Karpas-422 (cell line): ENCODE measurements at places on chromosomes 11 and 22. TPM values are rescaled to one million over a fixed set of nuclear protein-coding genes. Genes with fewer than 3 reads are reported as not detected.

- DNase-seq, result no peak
- H3K4me3 ChIP-seq, result no peak overlapping the region
- H3K36me3 ChIP-seq, result no peaks in the 10 kb centered on the region
- no peaks in the 10 kb centered on the region for H3K27me3 ChIP-seq
- no peak overlapping the region for H3K27ac ChIP-seq
Measured at GRCh38 chr22:47705350-47705749, 942.9 kb downstream of the TBC1D22A start.

DNA sequence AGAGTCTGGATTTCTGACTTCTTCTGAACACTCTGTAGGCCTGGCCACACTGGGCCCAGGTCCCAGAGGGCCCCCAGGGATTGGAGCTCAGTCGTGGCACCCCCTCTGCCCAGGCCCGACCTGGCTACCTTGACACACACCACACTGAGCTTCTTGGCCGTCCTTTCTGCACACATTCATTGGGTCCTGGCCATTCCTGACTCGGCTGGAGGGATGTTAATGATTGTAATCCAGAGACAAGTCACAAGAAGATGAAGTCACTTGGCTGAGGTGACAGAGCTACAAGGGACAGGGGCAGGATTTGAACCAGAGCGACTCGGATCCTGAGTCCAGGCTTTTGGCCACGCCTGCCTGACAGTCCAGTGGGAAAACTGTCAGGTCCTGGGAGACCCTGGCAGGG, 23.9 kb upstream of the PDGFB start:
- H3K36me3 ChIP-seq, result no peaks in the 10 kb centered on the region
- peaks cover 8% of the 10 kb centered on the region for H3K4me1 ChIP-seq
- H3K27me3 ChIP-seq, result no peaks in the 10 kb centered on the region
- no peak overlapping the region for H3K27ac ChIP-seq
- no peak overlapping the region for H3K4me3 ChIP-seq
- DNase-seq, result no peak

DNA sequence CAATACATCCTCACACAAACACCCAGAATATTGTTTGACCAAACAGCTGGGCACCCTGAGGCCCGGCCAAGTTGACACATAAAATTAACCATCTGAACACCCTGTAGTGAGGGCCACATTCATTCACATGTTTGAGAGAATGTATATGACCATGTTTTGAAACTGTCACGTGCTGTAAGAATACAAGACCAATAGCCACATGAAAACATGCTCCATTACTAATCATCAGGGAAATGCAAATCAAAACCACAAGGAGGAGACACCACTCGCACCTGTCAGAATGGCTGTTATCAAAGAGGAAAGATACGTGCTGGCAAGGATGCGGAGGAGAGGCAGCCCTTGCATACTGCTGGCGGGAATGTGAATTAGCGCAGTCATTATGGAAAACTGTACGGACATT, 38.3 kb upstream of the IGSF9B start:
- H3K27me3 ChIP-seq, result no peaks in the 10 kb centered on the region
- 0 out of 2 replicates have a peak overlapping the region, but pooled peaks have one; percentile 2 for H3K4me3 ChIP-seq
- no peaks in the 10 kb centered on the region for H3K36me3 ChIP-seq
- peak overlapping the region; percentile 75 for H3K27ac ChIP-seq
- DNase-seq, result peak; percentile 69

DNA sequence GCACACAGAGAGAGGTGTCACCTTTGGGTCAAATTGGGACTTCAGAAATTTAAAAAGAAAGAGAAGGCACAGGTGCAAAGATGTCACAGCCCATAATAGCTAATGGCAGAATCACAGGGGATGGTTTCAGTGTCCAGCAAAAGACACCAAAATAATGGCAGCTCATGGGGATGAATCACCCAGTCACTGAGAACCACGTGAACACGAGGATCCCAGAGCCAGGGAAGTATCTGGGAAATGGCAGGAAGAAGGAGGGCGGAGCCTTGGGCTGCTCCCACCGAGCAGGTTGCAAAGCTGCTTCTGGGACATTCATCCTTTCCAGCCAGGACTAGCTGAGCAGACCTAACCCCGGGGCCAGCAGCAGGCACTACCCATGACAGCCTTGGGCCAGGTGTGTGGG, 45.6 kb downstream of the TRMU start:
- DNase-seq, result no peak
- no peak overlapping the region for H3K27ac ChIP-seq
- H3K4me1 ChIP-seq, result no peaks in the 10 kb centered on the region
- H3K27me3 ChIP-seq, result no peaks in the 10 kb centered on the region
- no peak overlapping the region for H3K4me3 ChIP-seq

GRCh38 chr11:65390996-65391395, 4.6 kb downstream of the FRMD8 start:
- no peak for DNase-seq
- H3K36me3 ChIP-seq, result 0 out of 2 replicates have a peak, but pooled peaks cover 3% of the 10 kb centered on the region
- no peak overlapping the region for H3K27ac ChIP-seq
- H3K4me1 ChIP-seq, result peaks cover 27% of the 10 kb centered on the region
- H3K4me3 ChIP-seq, result no peak overlapping the region

DNA sequence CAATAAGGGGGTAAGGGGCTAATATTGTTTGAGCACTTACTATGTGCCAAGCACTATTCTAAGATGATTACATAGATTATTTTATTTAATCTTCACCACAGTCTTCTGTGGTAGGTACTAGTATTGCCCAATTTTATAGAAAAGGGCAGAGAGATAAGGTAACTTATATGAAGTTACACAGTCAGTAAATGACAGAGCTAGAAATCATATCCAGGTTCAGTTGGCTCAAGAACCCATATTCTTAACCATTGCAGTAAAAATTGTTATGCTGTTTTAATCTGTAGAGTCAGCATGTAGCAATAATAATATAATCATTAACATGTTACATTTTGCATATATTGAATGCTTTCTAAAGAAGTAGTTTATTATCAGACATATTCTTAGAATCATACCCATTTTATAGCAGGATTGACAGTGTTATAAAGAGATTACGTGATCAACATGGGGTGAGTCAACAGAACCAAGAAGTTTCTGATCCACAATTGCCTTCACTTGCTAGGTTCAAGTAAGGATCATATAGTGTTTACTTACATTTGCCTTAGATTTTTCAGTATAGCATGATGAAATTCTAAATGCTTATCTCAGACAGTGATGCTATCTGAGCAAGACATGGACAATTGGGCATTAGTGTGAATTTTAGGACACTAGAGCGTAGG, 46.4 kb downstream of the CSTPP1 start:
- H3K27ac ChIP-seq, result no peak overlapping the region
- peaks cover 26% of the 10 kb centered on the region for H3K4me1 ChIP-seq
- 0 out of 2 replicates have a peak, but pooled peaks cover 6% of the 10 kb centered on the region for H3K36me3 ChIP-seq
- H3K27me3 ChIP-seq, result no peaks in the 10 kb centered on the region
- H3K4me3 ChIP-seq, result no peak overlapping the region
- no peak for DNase-seq

DNA sequence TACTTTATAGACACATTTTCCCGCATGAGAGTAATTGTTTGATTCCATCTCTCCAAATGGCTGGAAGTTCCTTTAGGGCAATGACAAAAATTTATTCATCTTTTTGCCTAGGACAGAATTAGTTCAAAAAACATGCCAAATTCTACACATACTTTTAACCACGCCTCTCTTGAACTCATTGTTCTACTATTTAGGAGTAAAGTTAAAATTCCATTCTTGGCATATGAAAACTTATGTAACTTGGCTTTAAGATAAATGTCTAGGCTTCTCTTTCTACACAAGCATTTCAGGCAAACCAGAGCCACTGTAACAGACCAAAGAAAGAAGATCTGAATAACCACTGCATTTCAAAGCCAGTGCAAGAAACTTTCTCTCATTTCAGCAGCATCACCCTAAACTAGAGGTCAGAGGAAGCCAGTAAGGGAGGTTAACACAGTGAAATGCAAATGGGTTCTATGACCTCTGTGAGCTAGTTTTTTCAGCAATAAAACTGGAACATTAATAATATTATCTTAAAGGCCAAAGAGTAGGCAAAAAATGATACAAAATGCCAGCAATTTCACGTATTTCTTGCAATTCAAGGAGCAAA, 73.0 kb downstream of the RSF1 start:
- no peak for DNase-seq
- no peak overlapping the region for H3K4me3 ChIP-seq
- H3K4me1 ChIP-seq, result no peaks in the 10 kb centered on the region
- H3K27ac ChIP-seq, result no peak overlapping the region
- no peaks in the 10 kb centered on the region for H3K27me3 ChIP-seq

DNA sequence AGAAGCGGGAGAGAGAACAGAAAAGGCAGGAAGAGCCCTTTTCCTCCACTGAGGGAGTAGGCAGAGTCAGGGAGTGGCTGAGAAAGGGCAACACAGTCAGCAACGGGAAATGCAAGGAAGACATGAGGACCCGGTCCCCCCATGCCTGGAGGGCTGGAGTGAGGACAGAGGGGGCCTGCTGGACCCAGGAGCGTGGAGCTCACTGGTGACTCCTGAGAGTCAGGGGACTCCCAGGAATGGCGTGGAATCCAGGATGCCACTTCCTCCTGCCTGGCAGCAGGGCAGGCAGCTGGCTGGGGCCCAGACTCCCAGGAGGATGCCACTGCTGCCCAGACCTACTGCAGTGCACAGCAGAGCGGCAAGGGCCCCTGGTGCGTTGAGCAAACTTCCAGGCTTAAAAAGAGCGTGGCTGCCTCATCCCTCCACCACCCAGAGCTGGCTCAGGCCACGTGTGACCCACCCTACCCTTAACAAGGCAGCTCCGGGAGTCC, 11.3 kb downstream of the C11orf21 start:
- H3K4me3 ChIP-seq, result no peak overlapping the region
- H3K36me3 ChIP-seq, result no peaks in the 10 kb centered on the region
- no peak overlapping the region for H3K27ac ChIP-seq
- no peaks in the 10 kb centered on the region for H3K4me1 ChIP-seq
- DNase-seq, result no peak

DNA sequence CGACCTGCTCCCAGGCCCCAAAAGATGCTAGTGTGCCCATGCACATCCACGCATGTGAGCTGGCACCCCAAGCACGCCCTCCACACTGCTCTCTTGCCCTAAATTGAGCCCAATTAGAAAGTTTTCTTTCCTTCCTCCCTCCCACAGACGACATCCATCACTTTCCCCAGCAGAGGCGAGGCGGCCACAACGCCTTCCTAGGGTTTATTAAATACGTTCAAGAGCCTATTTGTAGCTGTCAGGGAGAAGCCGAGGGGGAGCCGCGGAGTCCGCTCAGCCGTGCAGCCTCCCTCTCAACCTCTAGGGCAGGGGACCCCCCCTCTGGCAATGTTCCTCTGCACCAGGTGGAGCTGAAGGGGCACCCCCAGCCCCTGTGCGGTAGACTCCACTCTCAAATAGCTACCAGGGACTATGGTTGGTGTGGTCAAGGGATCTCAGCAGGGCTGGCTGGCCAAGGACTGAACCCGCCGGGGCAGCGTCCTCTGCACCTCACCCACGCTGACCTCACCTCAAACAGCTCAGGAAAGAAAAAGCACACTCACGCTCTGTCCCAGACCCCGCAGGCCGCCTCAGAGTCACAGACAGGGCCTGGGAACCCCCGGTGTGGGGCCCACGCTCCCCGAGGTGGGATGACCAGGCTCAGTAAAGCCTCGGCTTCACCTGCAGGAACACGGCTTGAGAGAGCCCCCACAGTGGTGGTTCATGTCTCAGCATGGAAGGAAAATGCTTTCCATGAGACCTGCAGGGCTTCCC, 152.4 kb downstream of the DSCAML1 start:
- no peaks in the 10 kb centered on the region for H3K36me3 ChIP-seq
- H3K4me3 ChIP-seq, result no peak overlapping the region
- H3K4me1 ChIP-seq, result no peaks in the 10 kb centered on the region

DNA sequence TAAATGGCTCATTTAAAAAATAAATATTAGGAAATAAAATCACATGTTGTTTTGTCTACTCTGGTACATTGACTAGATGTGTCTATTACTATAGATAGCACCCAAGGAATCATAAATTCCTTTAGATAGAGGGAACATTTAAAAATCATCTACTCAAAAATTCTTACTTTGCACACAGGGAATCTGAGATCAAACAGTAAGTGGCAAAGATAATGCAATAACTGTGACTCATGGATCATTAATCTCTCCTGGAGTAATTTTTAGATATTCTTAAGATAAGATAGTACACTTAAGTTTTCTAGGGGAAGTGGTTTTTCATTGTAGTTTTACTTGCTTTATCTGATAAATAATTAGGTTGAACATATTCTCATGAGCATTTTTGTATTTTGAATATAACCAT, 468.9 kb downstream of the LUZP2 start:
- H3K36me3 ChIP-seq, result no peaks in the 10 kb centered on the region
- H3K4me1 ChIP-seq, result no peaks in the 10 kb centered on the region
- H3K4me3 ChIP-seq, result no peak overlapping the region
- no peaks in the 10 kb centered on the region for H3K27me3 ChIP-seq
- DNase-seq, result no peak

- H3K27me3 ChIP-seq, result no peaks in the 10 kb centered on the region
- peaks cover 34% of the 10 kb centered on the region for H3K36me3 ChIP-seq
- peak; percentile 60 for DNase-seq
- peak overlapping the region; percentile 92 for H3K27ac ChIP-seq
- peak overlapping the region; percentile 88 for H3K4me3 ChIP-seq
Measured at GRCh38 chr11:73140213-73141030, 1.7 kb downstream of the FCHSD2 start.

DNA sequence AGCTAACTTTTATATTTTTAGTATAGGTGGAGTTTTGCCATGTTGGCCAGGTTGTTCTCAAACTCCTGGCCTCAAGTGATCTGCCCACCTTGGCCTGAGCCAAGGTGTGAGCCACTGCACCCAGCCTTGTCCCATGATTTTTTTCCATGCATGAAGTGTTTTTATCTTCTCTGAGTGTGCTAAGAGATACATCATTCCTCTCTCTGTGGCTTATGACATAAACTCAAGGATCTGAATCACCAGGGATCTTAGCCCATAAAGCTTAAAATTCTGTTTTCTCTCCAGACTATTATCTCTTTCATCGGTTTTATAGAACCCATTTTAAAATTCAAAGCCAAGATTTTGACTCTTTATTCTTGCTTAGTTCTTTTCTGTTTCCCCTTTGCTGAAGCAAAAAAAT, 48.4 kb upstream of the C11orf58 start:
- H3K27ac ChIP-seq, result no peak overlapping the region
- no peaks in the 10 kb centered on the region for H3K27me3 ChIP-seq
- no peak for DNase-seq

- no peaks in the 10 kb centered on the region for H3K36me3 ChIP-seq
- no peak for DNase-seq
- no peak overlapping the region for H3K4me3 ChIP-seq
Measured at GRCh38 chr11:131510662-131511061, 140.2 kb downstream of the NTM start.

DNA sequence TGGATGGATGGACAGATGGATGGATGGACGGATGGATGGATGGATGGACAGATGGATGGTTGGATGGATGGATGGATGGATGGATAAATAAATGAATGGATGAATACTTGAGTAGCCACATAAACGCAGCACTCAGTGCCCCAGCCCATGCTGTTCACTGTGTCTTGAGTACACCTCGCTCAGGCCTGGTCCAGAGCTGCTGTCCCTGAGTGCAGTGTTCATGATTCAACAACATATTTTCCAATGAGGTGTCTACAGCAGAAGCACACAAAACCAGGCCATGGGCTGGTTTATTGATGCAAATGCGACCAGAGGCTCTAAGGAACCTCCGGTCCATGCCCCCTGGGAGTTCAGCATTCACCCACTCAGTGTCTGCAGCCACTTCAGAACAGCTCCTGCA, 584.3 kb downstream of the BRD1 start:
- peaks cover 4% of the 10 kb centered on the region for H3K4me1 ChIP-seq
- H3K36me3 ChIP-seq, result no peaks in the 10 kb centered on the region
- DNase-seq, result no peak
- no peak overlapping the region for H3K4me3 ChIP-seq

GRCh38 chr22:36739185-36739584, 35.6 kb upstream of the CACNG2 start:
- no peak overlapping the region for H3K4me3 ChIP-seq
- DNase-seq, result no peak
- no peaks in the 10 kb centered on the region for H3K36me3 ChIP-seq

The ANGPTL5 gene
- not detected in 2 replicates for total RNA-seq

The KCNJ4 gene
- not detected in 2 replicates for total RNA-seq

The PDHX gene
- total RNA-seq, result 13.8 and 26.0 TPM in 2 replicates

The CSNK2A3 gene
- 0.56 and 0.69 TPM in 2 replicates for total RNA-seq

The GPR137 gene
- total RNA-seq, result 10.8 and 14.2 TPM in 2 replicates

The C11orf42 gene
- total RNA-seq, result not detected in 2 replicates

The B3GAT1 gene
- not detected in 2 replicates for total RNA-seq
